ENCODE measurements at places on chromosomes 16 and 17. TPM values are rescaled to one million over a fixed set of nuclear protein-coding genes. Genes with fewer than 3 reads are reported as not detected.

Gene MED31
- 3.4 TPM for total RNA-seq

Gene ABCC3
- total RNA-seq: 69.9 TPM

Gene ARL2BP
- 134 TPM for total RNA-seq

Gene PRR35
- not detected for total RNA-seq

Gene PPY
- total RNA-seq: not detected

Gene SOX8
- total RNA-seq: 0.14 TPM

Gene KCNJ18
- not detected for total RNA-seq

Gene CSH1
- total RNA-seq: not detected

- DNase-seq: no peak
Observed at GRCh38 chr16:83963277-83964119, 4.5 kb upstream of the NECAB2 start.

DNA sequence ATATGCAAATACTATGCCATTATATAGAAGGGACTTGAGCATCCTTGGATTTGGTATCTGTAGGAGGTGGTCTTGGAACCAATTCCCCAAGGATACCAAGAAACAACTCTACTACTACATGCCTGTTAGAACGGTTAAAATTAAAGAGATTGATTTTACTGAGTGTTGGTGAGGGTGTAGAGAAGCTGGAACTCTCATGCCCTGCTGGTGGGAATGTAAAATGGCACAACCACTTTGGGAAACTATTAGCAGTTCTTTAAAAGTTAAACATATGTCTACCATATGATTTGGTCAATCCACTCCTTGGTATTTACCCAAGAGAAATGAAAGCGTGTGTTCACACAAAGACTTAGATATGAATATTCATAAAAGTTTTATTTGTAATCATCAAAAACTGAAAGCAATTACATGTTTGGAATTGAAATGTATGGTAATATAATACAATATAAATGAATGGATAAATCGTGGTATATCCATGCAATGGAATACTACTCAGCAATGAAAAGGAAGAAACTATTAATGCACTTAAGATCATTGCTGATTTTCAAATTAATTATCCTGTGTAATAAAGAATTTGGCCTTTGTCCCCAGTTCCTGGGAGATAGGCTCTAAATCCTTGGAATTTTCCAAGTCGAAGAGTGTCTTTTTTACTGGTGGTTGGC lies 7.8 kb downstream of the MFSD6L start:
- DNase-seq: no peak

DNA sequence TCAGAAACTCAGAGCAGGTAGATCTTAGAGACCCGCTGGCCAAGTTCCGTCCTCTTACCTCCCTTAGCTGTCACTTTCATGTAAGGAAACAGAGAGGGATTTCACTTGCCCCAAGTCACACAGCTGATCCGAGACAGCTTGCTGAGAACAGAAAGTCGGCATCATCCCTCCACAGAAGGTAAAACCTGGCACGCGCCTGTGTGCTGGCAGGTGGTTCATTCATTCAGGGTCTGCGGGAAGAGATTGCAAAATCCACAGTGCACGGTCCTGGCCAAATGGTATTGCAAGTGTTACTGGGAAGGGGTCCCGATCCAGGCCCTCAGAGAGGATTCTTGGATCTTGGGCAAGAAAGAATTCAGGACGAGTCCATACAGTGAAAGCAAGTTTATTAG lies 139.4 kb upstream of the RPH3AL start:
- DNase-seq: no peak

DNA sequence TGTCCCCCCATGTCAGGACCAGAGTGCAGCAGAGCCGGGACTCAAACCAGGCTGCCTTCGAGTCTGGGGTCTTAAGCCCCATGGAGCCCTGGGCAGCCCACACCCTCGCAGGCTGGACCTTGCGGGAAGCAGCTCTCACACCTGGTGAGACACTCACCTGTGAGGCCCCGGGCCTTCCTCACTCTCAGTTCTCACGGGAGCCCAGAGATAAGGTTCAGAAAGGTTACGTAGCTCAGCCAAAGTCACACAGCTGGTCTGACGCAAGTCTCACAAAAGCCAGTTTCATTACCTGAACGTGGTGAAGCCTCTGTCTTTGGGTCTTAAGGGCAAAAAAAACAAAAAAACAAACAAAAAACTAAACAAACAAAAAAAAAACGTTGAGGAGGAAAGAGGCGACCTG lies 32.8 kb upstream of the SSTR5 start:
- no peak for DNase-seq

GRCh38 chr16:66335704-66336329 lies 30.7 kb upstream of the CDH5 start:
- no peak for DNase-seq

DNA sequence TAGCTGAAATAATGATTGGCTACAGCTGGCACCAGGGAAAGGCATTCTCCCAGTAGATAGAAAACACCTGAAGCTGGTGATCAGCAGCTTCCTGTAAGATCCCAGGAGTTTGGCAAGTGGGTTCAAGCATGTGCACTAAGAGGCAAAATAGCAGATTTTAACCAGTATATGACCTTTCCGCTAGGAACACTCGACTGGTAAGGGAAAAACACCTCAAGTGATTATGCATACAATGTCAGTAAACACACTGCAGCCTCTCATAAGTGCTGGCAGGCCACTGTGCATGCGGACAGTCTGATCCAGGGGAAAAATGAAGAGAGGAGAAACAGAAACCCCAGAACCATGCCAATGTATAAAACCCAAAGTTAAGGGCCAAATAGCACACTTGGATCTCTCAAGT lies 49.0 kb upstream of the HLF start:
- no peak for DNase-seq

DNA sequence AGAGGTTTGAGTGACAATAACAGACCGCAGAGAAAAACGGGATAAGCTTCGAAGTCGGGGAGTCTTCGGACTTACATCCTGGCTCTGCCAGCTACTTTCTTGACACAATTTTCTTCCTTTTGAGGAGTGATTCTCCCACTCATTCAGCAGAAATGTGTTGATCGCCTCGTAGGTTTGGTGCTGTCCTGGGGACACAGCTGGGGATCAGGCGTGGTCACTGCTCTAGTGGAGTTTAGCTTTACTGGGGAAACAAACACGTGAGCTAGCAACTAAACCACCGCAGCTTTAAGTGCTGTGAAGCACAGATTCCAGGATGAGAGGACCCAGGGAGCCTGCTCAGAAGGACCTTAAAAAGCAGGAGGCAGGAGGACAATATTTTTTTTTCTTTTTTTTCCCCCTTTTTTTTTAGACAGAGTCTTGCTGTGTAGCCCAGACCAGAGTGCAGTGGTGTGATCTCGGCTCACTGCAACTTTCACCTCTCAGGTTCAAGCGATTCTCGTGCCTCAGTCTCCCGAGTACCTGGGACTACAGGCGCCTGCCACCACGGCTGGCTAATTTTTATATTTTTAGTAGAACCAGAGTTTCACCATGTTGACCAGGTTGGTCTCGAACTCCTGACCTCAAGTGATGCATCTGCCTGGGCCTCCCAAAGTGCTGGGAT lies 858 bp downstream of the NUBP1 start:
- no peak for DNase-seq

DNA sequence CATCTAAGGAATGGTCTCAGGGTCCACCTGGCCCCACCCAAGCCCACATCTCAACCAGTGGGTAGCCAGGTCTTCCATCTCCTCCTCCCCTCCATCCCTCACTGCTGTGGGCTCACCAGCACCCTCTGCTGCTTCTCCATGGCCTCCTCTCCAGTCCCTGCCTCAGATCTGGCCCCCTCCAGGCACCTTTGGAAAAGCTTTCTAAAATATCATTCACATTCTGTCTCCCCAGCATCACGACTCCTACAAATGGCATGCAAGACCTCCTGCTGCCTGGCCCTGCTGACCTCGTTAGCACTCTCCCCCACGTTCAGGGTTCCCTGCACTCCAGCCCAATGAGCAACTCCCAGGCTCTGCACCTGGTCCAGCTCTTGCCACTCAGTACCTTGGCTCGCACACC lies 13.7 kb downstream of the GLP2R start:
- peak; percentile 47 for DNase-seq

GRCh38 chr17:13597723-13598347 lies 3.9 kb downstream of the HS3ST3A1 start:
- peak; percentile 65 for DNase-seq

GRCh38 chr17:82355770-82356427 lies 3.1 kb upstream of the TEX19 start:
- DNase-seq: no peak

- DNase-seq: no peak
Observed at GRCh38 chr17:58974354-58974753, 132.3 kb downstream of the TRIM37 start.

GRCh38 chr16:57544124-57544653 lies 1.7 kb downstream of the ADGRG5 start:
- DNase-seq: no peak

DNA sequence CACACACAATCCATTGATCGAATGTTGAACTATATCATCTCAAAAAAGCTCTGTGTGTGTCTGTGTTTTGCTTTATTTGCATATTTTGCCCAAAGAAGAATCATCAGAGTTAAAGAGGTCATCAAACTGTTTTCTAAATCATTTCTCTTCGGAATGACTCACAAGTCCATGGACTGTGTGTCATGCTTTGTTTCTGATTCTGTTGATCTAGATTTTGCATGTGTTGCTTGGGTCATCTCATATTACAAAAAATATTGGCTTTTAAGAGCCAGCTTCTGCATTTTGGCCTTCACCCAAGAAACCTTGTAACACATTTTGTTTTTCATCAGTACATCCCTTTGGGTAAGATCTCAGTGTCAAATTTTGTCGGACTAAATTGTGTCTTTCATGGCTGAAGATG lies 471.2 kb upstream of the HSBP1 start:
- DNase-seq: no peak

- DNase-seq: no peak
Observed at GRCh38 chr16:85698459-85698891, 9.7 kb upstream of the GINS2 start.

DNA sequence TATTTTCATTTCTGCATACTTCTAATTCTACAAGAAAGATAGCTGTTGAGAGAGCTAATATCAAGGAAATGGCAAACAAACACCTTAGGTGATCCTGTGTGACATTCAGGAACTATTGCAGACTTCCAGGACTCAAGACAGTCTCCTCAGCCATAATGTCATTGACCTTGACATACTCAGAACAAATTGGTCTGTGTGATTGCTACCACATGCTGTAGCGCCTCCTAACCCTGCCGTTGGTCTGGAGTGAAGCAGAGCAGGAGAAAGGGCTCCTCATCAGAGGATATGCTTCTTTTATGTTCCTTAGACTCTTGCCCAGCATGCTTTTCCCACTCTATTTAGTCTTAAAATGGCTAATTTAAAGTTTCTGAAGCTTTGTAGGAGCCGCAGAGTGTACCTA lies 194.2 kb upstream of the TBX2 start:
- DNase-seq: no peak

GRCh38 chr16:66487580-66488275 lies 60.6 kb downstream of the BEAN1 start:
- DNase-seq: no peak

DNA sequence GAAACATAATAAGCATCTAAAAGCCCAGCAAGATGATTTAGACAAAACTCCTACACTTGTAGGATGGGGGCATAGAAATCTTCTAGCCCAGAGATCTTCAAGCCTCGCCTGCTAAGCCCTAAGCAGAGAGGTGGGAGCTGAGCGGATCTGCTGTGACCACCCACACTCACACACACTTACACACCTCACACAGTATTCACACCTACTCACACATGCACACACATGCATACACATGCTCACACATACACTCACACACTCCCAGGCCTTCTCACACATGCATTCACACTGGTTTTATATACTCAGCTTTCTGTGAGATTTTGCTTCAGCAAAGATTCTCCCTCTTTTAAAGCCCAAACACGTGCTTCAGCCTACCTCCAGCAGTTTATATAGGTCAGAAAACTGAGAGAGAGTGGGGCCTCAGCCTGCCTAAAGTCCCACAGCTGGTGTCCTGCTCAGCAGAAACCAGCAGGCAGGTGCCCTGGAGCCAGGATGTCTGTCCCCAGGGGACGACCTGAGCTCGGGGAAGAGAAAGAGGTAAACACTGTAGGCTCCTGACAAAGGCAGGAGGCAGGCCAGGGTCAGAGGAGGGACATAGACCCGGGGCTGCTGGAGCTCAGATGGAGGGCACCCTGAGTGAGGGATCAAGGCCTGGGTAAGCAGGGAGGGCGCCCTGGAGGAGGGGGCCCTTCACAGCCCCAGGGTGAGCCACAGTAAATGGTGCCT lies 12.0 kb upstream of the KRT19 start:
- no peak for DNase-seq

DNA sequence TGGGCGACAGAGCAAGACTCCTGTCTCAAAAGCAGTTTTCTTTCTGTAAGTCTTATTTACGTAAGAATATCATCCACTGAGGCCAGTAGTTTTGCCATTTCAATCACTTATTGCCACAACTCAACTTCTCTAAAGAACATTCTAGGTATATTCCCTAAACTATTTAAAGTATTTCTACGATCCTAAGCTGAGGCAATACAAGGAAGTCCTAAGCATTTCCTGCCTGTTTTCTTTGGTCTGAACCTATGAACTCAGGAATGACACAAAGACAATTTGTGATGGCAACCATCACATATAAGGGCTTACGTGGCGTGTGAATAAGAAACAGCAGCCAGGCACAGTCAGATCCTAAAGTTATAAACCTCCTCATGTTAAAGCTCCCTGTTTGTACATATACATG lies 14.2 kb downstream of the USP36 start:
- DNase-seq: no peak

GRCh38 chr16:87524407-87524806 lies 31.6 kb upstream of the ZCCHC14 start:
- DNase-seq: no peak

DNA sequence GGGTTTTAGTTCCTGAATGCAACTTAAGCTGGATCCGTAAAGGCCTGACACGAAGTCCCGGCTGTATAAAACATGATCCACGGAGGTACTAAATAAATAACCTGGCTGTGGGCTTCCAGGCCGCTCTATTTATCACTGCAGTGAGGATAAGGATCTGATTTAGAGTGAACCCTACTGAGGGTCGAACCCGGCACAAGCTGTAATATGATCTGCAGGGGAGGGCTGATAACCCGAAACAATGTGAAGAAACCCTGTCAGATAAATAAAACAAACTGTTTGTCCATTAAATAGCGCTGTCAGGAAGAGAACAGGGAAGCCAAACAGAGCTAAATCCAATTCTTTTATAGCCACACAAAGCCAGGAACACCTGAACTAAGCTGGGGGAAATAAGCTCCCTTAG lies 375.6 kb upstream of the SALL1 start:
- DNase-seq: no peak
